ENCODE measurements at places on chromosomes 1 and 21.

GRCh38 chr1:192730198-192730597 is 78.6 kb upstream of the RGS2 start:
- no peak for DNase-seq

DNA sequence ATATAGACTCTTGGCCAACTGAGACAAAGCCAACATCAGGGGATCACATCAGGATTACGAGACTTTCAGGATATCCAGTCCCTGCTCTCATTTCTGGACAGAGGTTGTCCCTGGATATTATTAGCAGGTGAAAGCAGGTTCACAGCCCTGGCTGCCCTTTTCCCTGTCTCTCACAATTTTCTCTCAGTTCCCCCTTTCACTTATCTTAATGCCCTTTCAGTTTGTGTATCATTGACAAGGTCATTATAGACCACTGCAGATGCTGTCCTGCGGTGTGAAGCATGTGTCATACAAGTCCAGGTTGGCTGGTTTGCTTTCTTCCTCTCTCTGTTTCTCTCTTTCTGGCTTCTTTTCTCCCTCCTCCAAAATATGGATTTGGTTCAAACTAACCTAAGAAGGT is 2.1 kb upstream of the KLHDC9 start:
- no peak for DNase-seq

DNA sequence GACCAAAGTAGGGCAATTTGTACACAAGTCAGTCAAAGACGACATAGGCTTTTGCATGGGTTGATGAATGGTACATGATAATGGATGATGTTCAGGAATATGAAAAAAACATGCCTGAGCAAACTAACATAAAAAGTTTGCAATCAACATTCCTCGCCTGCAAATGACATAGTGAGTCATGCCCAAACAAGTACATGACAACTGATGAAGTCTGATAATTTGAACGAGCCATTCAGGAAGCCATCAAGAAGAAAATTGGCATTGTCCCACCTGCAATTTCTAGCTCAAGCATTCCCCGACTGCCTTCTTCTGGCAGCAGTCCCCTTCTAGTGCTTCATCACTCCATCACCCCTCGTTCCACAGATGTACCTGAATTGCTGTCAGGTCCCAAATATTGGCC is 118.4 kb upstream of the NR5A2 start:
- DNase-seq = no peak

- no peak for DNase-seq
Observed at GRCh38 chr21:20970691-20971090, 27.5 kb upstream of the NCAM2 start.

GRCh38 chr21:20649231-20649630 is 349.0 kb upstream of the NCAM2 start:
- no peak for DNase-seq
